PC-3 (cell line): ENCODE measurements at places on chromosomes 5 and 9. TPM values are rescaled to one million over a fixed set of nuclear protein-coding genes. Genes with fewer than 3 reads are reported as not detected.

- no peak for DNase-seq
- no peaks in the 10 kb centered on the region for H3K4me1 ChIP-seq
- H3K36me3 ChIP-seq = no peaks in the 10 kb centered on the region
- no peak overlapping the region for H3K4me3 ChIP-seq
Observed at GRCh38 chr9:89071591-89071990, 80.3 kb downstream of the S1PR3 start.

DNA sequence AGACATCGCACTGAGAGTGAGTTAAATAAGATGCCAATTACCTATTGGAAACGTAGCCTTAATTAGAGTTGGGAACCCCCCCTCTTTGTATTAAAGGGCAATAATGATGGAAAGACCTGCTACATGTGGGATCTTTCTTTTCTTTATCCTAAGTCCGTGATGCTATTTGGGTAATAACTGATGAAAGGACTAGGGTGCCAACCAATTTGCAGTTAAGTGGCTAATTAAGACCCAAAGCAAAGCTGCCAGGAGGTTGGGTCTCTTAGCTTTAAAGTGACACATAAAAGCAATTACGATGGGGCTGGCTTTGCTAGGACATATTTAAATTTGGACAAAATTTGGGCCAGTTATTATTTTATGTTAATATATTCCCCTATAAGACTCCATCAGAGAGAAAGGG lies 728.8 kb downstream of the NR2F1-AS1 start:
- no peaks in the 10 kb centered on the region for H3K36me3 ChIP-seq
- H3K4me1 ChIP-seq = no peaks in the 10 kb centered on the region
- H3K4me3 ChIP-seq = no peak overlapping the region
- no peak overlapping the region for H3K27ac ChIP-seq
- DNase-seq = no peak

GRCh38 chr5:97245386-97245785 lies 62.3 kb upstream of the RIOK2 start:
- no peak for DNase-seq
- H3K4me1 ChIP-seq = 0 out of 2 replicates have a peak, but pooled peaks cover 4% of the 10 kb centered on the region
- no peaks in the 10 kb centered on the region for H3K27me3 ChIP-seq
- no peak overlapping the region for H3K27ac ChIP-seq
- H3K4me3 ChIP-seq = no peak overlapping the region

DNA sequence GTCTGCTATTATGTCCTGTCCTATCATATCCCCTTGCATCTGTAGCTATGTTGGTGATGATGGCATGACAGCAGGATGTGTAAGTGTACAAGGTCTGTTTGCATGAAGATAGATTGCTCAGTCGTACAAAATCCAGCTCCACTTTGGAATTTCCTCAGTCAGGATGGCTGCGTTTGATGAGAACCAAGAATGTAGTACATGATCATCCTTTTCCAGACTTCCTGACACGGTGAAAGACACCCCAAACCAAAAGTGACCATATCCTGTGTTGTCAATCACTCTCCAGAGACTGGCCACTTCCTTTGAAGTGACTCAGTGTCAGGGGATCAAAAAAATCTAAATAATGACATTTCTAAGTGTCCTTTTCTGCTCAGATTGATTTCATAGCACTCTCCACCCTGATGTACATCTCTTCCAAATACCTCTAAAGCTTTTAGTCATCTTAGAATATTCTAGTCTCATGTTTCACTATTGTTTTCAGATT lies 213.4 kb downstream of the PLK2 start:
- no peak for DNase-seq
- H3K27ac ChIP-seq = no peak overlapping the region
- H3K36me3 ChIP-seq = no peaks in the 10 kb centered on the region
- H3K4me3 ChIP-seq = no peak overlapping the region
- H3K27me3 ChIP-seq = no peaks in the 10 kb centered on the region

DNA sequence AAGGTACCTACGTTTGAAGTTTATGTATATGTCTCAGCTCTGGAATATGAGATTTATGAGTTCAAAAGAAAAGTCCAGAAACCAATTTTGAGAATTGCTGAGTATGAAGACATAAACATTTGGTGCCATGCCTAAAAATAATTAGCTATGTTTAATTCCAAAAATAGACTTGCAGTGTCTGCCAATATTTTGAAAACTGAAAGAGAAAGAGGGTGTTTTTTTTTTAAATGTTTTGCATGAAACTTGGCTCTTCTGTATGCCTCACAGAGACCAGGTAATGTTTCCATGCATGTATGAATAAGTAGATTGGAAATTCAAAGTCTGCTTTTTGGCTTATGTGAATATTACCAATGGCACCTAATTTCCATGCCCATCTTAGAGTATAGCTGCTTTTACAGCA lies 634.4 kb upstream of the C9orf72 start:
- no peaks in the 10 kb centered on the region for H3K36me3 ChIP-seq
- no peak overlapping the region for H3K4me3 ChIP-seq
- H3K4me1 ChIP-seq = peaks cover 5% of the 10 kb centered on the region; the same call in 1 of the 2 replicates
- no peak overlapping the region for H3K27ac ChIP-seq

GRCh38 chr9:72928042-72928507 lies 24.8 kb downstream of the ALDH1A1 start:
- H3K36me3 ChIP-seq = no peaks in the 10 kb centered on the region
- H3K4me1 ChIP-seq = no peaks in the 10 kb centered on the region
- H3K27me3 ChIP-seq = peaks cover 41% of the 10 kb centered on the region
- DNase-seq = no peak
- H3K27ac ChIP-seq = no peak overlapping the region

- no peak overlapping the region for H3K4me3 ChIP-seq
- DNase-seq = peak; percentile 70
- no peaks in the 10 kb centered on the region for H3K27me3 ChIP-seq
- no peaks in the 10 kb centered on the region for H3K4me1 ChIP-seq
- no peak overlapping the region for H3K27ac ChIP-seq
Observed at GRCh38 chr5:86917117-86917579, 299.4 kb downstream of the COX7C start.

DNA sequence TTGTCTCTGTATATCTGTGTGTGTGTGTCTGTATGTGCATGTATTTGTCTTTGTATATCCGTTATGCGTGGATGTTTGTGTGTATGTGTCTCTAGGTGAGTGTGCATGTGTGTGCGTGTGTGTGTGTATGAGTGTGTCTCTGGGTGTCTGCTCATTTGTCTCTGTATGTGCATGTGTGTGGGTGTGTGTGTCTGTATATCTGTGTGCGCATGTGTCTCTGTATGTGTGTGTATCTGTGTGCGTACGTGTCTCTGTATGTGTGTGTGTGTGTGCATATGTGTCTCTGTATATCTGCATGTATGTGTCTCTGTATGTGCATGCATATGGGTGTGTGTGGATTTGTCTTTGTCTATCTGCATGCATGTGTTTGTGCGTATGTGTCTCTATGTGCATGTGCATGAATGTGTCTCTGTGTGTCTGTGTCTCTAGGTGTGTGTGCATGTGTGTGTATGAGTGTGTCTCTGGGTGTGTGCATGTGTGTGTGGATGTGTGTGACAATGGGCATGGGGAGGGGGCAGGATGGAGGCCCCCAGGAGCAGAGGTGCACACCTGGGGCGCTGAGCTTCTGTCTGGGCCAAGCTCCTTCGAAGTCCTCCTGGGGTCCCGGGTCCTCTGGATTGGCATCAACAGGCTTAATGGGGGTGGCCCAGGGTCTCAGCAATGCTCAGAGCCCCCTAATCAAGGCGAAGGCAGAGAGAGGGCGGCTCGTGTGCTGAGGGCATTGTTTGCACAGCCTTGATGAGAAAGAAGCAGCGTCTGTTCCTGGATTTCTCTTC lies 373.4 kb upstream of the IRX4 start:
- no peaks in the 10 kb centered on the region for H3K4me1 ChIP-seq
- H3K27me3 ChIP-seq = peaks cover 16% of the 10 kb centered on the region
- no peak for DNase-seq
- no peak overlapping the region for H3K27ac ChIP-seq
- no peak overlapping the region for H3K4me3 ChIP-seq

The TAF11L6 gene
- total RNA-seq = not detected in 2 replicates

The TMEM215 gene
- total RNA-seq = not detected in 2 replicates

The PCDHA1 gene
- not detected in 2 replicates for total RNA-seq

The GGTA1 gene
- total RNA-seq = not detected in 2 replicates

The MEIKIN gene
- not detected in 2 replicates for total RNA-seq

The PCDHGA2 gene
- total RNA-seq = not detected in 2 replicates

The ARL14EPL gene
- total RNA-seq = not detected in 2 replicates

The HTR4 gene
- not detected in 2 replicates for total RNA-seq

The GPX8 gene
- total RNA-seq = 13.0 and 18.3 TPM in 2 replicates

The PLCXD3 gene
- total RNA-seq = 5.0 TPM in 2 replicates

The LAMC3 gene
- 4.6 and 6.0 TPM in 2 replicates for total RNA-seq

The RASEF gene
- total RNA-seq = 12.3 and 14.7 TPM in 2 replicates
